Stimulated activated CD8-positive, alpha-beta memory T cell treated with anti-CD3 and anti-CD28 coated beads, Interleukin-4, amount 100 ng/mL, for 1 hour (primary cell): ENCODE measurements at places on chromosomes 5 and 9.

GRCh38 chr9:113660196-113660595 is 196.7 kb downstream of the RGS3 start:
- DNase-seq: no peak

DNA sequence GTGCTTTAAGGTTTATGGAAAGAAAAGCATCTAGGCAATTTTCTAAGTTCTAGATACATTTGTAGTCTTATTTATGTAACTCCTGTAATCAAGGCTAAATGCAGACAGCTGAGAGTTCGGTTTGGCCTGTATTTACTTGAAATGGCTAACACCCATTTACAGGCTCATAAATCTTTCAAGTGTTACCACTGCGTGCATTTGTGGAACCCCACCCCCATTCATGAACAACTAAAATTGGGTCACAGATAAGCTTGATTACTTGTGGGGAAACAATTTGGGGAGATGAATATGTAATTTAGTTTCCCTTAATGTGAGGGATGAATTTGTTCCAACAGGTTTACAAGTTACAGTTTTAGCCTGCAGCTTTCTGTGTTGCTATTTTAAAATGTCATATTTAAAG is 360.6 kb downstream of the ARRDC3 start:
- no peak for DNase-seq

- no peak for DNase-seq
These were observed 176.4 kb downstream of the TRPM6 start for GRCh38 chr9:74711341-74711740.

- no peak for DNase-seq
These were observed 47.6 kb downstream of the MCTP1 start for GRCh38 chr5:95237324-95237723.

DNA sequence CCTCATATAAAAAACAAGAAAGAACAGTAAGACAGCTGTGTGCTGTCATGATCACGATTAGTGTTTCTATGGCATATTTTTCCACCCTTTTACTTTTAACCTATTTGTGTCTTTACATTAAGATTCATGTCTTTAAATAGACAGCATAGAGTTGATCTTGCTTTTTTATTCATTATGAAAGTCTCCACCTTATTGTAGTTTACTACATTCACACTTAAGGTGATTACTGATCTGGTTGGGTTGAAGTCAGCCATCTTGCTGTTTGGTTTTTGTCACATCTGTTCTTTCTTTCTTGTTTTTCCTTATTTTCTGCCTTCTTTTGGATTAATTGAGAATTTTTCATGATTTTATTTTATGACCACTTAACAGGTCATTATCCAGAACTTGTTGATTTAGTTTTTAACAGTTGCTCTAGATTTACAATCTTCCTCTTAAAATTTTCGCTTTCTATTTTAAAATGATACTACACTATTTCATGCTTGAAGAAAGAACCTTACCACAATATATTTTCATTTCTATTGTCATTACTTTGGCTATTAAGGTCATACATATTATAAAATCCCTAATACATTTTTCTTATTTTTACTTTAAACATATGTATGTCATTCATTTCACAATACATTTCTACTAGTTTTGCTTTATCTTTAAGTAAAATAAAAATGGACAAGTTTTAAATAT is 292.5 kb downstream of the SH3GL2 start:
- no peak for DNase-seq

GRCh38 chr5:11851416-11851815 is 52.8 kb downstream of the CTNND2 start:
- no peak for DNase-seq

GRCh38 chr9:84478996-84479395 is 138.4 kb upstream of the SLC28A3 start:
- DNase-seq: no peak

DNA sequence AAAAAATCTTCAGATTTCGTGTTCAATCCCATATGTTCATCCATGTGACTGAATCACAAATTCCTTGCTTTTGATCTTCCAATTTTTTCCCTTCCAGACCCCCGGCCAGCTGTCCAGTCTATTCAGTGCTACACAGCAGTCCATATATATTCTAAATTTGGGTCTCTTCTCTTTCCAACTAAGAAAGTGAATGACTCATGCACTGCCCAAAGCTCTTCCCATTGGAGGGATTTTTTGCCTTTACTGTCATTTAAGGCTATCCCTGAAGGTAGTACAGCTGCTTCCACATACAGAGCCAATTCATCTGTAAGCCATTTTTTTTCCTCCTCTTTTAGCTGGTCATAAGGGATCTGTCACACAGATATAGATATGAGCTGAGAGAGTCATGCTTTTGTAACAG is 478.3 kb downstream of the DMRT2 start:
- no peak for DNase-seq

GRCh38 chr9:13860946-13861640 is 452.8 kb downstream of the NFIB start:
- no peak for DNase-seq

DNA sequence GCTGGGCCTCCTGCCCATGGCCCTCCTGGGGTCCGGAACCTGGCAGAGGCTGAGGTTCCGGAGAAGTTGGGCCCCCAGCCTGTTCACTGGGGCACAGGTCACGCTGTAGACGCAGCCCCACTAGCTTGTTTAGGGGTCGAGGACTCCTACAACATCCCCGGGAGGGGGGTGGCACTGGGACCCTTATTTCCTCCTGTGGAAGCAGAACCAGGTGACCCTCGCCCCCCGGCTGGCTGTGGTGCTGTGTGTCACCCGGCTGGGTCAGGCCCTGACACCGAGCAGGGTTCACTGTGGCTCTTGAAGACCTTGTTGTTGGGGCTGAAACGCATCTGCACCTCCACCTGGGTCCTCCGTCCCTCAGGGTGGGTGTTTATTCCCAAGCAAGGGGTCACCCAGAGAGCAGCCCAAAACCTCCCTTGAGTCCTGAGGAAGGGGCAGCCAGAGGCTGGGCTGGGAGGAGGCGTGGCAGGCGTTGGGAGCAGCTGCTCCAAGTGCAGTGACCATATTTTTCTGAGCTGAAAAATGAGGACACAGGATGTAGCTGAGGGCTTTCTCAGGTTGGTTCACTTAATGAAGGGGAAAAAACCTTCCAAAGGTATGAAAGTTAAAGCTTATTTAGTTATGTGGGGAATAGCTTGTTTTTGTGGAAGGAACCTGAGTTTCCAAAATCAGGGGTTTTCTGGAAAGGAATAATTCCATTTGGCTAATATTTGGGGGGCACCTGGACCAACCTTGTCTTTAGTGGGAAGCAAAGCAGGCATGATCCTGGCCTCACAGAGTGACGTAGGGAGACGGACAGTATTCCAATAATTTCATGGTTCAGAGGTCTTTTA is 164.7 kb upstream of the IER5L start:
- DNase-seq: no peak

DNA sequence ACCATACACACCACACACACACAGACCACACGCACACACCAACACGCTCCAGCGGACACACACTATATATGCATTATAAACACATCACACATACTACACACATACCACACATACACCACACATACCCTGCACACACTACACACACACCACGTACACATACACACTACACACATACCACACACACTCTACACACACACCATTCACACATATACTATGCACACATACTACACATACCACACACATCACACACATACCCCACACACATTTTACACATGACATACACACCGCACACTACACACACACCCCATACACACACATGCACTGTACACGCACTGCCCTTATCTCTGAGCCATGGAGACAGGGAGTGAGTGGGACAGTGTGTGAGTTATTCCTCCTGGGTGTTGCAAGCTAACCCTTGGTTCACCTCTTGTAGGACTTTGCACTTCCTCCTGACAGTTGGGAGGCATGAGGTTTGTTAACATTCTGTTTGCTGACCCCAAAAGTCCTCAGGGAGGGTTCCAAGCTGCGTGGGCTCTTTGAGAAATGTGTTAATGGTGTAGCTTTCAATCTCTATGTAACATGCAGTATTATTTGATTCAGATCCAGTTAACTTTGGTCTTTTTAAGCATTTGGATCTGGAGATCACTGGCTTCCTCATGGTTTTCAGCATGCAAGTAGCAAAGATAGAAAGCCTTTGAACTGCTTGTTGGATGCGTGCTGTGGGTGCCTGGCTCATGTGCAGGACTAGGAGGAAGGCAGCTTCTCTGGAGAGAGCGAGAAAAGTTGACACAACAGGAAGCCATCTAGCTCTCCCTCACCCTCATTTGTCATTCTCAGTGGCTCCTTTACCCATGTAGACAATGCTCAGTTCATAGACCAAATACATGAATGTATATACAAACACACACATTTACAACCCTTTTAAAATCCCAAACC is 13.7 kb downstream of the IL31RA start:
- no peak for DNase-seq

DNA sequence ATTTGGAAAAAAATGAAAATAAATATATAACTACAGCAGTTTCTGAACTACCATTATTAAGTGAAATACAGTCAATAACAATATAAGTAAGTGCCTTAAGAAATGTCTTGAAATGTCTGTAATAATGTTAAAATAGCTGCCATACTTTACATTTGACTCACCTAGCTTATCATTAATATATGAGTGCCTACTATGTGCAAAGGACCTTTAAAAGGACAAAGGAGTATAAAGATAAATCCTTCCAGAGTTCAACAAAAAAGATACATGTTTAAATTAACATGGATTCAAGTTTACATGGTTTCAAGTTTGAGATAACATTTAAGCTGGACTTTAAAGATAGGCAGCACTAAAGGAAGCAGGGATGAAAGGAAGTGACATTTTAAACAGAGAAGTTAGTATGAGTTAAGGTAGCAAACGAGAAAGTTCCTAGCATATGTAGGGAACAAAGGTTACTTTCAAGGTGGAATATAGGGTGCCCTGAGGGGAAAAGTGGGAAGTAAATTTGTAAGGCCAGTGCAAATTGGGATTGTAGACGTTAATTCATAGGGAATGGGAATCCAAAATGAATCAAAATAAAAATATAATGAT is 8.9 kb downstream of the ITGA1 start:
- DNase-seq: no peak

DNA sequence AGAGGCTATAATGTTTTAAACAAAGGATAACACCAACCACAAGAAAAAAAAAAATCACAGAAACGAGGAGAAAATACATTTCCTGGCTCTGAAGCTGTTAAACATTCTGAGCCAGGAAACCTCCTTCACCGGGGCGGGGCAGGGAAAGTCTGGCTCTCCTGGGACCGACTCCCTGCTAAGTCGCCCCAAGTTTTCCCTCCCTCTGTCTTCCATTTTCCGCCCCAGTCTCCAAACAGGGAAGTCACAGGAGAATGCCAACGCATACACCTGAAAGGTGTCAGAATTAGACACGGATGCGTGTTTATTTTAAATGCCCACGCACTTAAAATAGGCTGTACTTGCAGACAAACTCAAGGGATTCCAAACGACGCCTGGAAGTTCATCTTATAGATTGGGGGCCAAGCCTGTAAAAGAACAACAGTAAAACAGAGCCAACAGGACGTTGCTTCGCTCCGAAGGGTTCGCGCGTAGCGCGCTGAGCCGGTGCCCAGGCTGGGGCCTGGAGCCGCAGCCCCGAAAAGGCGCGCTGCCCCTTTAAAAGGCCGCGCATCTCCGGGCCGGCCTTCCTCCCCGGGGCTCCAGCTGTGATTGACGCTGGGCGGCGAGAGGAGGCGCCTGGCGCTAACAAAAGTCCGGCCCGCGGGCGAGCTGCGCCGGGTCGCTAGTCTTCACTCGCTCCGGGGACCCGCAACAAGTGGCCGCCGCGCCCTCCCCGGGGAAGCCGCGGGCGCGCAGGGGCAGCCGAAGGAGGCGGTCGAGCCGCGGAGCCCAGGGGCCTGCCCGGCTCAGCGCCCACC is at the start of gene FBXL7:
Gene FBXL7, plus strand, starts transcription at position 653 of the 797 bp plus-strand sequence.
- DNase-seq: no peak
